ENCODE measurements at places on chromosomes 11 and 22.

DNA sequence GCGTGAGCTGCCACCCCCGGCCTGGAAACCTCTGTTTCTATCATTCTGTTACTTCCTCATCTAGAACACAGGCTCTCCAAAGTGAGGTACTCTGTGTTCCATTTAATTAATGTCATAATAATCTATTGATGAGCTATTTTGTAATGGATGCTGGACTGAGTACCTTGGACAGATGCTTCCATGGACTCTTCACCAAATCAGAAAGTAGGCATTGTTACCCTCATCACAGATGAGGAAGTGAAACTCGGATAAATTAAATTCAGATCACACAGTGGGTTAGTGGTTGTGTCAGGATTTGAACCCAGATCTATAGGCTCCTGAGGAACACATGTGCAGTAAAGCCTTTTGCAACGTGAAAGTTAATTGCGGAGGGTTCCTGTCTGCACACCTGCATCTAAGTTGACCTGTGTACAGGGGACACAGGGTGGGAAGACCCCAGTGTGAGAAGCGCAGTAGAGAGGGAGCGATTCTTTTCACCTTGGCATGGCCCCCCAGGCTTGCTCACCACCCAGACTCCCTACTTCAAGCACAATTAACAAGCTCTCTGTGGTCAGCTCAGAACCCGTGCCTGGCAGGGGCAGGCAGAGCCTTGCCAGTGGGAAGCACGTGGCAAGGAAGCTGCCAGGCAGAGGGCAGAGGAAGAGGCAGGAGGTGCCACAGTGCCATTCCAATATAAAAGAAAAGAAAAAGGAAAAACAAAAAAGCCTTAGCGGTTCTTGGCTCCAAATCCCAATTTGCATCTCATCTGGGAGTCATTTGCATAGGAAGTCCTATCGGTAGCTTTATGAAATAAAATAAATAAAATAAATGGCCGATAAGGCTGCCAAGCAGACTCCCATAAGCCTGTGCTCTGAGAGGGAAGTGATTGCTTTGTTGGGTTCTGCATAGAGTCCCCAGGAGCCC lies 239.3 kb downstream of the GRIK4 start:
- DNase-seq = no peak

DNA sequence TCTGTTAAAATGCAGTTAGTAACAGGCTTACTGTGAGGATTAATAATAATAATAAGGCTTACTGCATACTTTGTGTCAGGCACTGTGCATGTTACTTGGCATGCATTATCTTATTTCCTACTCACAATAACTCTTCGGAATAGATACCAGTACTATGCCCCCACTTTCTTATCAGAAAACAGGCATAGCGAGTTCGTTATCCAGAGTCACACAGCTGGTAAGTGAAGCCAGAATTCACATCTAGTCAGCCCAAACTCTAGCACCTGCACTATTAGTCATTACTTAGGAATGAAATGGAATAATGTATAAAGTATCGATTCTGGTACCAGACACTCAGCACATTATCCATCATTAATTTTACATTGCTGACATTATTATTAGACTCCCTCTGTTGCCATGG lies 155.7 kb upstream of the BLID start:
- no peak for DNase-seq

- no peak for DNase-seq
Observed at GRCh38 chr11:82722231-82722630, 11.4 kb downstream of the FAM181B start.

GRCh38 chr11:76610871-76611475 lies 59.6 kb downstream of the LRRC32 start:
- no peak for DNase-seq

DNA sequence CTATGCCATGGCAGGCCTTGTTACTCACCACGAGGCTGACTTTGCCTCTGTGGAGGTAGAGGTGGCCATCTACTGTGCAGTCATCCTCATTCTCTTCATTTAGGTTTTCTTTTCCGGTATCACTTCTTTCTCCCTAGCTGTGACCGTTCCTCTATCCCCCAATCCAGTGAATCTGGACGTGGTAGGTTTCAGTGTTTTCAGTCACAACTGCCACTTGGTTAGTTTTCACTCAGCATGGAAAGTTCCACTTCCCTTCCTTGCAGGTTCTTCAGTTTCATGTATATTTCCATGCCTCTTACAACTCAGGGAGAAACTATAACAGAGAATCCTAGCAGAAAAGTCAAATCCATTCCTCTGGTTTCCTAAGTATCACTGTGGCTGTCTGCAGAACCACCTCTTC lies 1.9 kb downstream of the HPS4 start:
- no peak for DNase-seq

GRCh38 chr11:76339221-76339620 lies 41.7 kb downstream of the THAP12 start:
- no peak for DNase-seq

DNA sequence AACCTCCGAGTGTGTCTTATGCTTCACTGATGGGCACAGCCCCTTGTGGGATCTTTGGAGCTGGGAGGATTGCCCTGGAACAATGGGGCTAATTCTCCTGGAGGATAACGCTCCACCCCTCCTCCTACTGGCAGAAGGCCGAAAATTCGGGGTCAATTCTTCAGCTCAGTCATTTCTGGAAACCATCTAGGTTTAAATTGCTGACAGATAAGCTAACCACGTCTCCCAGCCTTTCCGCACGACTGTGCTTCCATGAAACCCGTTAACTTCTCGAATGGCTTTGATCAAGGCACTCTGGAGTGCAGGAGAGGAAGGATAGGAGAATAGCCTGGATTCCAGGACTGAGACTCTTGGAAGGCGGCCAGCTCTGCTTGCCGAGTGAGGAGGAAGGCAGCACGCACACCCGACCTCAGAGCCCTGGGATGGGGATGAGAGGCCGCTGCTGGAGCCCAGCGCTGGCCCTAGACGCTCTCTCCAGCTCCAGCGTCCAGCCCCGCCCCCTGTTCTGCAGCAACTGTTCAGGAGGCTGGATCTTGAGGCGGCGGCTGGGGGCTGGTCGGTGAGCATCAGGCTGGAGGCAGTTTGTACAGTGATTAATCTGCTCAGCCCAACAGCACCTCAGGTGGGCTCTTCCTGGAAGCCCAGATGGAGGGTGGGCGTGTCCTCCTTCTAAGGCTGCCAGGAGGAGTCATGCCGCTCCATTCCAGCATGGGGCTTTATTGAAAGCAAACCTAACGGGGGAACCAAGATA lies 176.7 kb upstream of the NCAM1 start:
- no peak for DNase-seq

DNA sequence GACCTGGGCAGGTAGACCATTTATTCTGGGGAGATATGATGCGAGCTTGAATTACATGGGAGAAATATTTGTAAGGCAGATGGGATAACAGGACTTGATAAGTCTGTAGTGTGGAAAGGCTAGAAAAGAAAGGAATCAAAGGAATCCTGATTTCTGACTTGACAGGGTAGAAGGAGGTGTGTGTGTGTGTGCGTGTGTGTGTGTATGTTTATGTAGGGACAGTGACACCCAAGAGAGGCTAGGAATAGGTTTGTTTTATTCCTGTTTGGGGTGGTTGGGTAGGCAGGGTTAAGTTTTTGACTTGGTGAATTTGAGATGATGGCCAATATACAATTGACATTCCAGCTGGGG lies 390 bp upstream of the HTATIP2 start:
- DNase-seq = no peak

DNA sequence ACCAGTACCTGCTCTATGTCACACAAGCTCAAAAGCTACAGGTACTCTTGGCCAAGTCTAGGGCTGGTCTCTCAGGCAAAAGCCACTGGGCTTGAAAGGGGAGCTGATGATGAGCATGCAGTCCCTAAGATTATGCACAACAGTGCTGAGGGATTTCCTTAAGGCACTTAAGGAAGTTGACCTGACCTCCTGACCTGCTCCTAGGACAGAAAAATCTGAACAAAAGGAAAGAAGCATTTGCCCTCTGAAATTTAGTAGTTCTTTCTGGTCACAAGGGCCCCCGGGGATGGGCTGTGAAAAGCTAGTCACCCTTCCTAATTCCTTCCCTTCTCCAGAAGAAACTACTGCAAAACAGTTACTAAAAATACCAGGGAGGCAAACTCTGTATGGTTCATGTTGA lies 83.6 kb upstream of the PHOX2A start:
- no peak for DNase-seq

DNA sequence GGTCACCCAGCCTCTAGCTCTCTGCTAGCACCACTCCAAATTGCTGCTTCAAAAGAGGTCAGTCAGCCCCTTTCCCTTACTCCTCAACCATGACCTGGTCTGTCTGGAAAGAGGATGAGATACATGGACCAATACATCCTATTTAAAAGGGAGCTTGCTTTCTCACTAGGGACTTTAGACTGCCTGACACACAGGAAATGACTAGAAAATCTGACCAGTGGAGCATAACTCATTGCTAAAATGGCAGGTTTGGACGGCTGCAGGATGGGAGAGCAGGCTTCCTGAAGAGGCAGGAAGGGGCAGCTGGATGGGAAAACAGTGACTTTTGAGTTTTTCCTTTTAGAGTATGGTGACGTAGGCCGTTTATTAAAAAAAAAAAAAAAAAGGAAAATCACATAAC lies 25.3 kb downstream of the STIM1 start:
- DNase-seq = no peak

GRCh38 chr11:131871006-131871405 lies 500.6 kb downstream of the NTM start:
- DNase-seq = no peak

GRCh38 chr11:132937016-132937415 lies 595.3 kb downstream of the OPCML start:
- DNase-seq = no peak

- DNase-seq = no peak
Observed at GRCh38 chr11:65625628-65626342, 10.2 kb downstream of the PCNX3 start.

DNA sequence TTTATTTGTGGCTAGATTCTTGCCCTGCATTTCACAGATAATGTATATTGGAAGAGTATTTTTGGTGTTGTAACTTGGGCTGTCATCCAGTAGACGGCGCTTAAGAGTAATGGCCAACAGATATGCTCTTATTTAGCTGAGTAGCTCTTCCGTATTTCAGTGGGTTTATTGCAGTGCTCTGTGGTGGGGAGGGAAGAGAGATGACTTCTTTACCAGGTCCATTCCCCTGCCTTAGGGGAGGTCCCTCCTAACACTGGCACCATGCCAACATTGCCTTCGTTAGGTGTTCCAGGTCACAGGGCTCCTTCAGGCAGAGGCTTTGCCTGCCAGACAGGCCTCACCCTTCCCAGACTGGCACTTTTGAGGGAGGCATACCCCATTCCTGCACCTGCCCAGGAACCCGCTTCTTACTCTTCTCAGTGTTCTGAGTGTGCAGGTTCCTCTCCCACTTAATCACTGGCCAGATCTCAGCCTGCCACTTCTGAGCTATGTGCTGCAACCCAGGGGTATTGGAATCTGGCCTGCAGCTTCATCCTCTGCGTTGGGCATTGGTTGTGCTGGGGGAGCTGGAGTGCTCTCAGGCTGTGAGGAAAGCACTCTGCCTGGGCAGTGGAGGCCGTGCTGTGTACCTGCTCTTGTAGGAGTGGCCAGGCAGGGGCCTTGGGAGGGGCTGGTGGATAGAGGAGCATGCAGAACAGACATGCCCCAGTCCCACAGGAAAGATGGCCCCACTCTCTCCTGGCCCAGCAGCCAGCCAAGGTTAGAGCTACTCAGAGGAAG lies 29.4 kb upstream of the SLN start:
- DNase-seq = no peak

GRCh38 chr11:122882857-122883645 lies 492 bp downstream of the JHY start:
- DNase-seq = no peak

DNA sequence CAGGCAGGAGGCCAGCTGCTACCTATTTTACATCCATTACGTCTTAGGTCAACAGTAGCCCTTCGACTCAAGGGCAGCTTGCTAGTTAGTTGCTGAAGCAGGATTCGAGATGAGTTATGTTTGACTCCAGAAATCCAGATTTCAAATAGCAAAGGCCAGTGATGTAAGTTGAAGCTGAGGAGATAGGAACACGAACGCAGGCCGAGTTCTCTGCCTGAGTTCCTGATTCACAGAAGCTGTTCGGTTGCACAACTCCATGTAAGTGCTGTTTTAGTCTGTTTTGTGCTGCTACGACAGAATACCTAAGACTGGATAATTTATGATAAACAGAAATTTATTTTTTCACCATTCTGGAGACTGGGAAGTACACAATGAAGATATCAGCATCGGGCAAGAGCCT lies 111.2 kb downstream of the SLC1A2 start:
- DNase-seq = no peak

GRCh38 chr11:63765688-63766241 lies 2.8 kb downstream of the ZFTA start:
- DNase-seq = no peak

- DNase-seq = no peak
Observed at GRCh38 chr11:122310766-122311165, 194.8 kb upstream of the BLID start.

- no peak for DNase-seq
Observed at GRCh38 chr22:27491888-27492287, 309.7 kb downstream of the MN1 start.

DNA sequence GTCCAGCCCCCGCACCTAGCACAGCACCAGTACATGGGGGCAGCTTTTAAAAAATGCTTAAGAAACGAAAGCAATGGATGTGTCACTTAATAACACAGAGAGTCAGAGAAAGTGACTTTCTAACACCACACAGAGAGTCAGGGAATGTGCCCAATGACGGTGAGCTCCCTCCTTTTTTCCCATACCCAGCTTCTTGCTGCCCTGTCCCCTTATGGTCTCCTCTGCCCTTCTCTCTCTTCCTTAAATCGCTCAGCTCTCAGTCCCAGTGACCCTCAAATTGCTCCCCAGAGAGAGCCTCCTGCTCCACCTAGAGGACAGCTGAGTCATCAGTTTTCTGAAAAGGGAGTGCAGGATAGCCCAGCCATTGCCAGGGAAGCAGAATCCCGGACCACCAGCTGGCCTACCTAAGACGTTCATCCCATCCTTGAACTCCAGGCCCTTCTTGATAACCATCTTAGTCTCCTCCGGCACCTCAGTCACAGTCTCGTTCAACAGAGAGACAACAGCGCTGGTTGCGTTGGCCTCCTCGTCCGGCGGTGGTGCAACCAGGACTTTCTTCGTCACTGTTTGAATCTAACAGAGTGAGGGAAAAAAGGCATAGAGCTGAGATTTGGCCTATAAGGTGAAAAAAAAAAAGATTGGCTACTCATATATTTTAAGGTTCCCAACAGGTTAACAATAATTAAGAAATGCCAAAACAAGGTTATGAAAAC lies 113.5 kb downstream of the SLC1A2 start:
- no peak for DNase-seq
